ENCODE measurements at places on chromosomes 16 and 17.
A peak's percentile ranks its signal among the peaks of the same experiment; 100 is the strongest.

DNA sequence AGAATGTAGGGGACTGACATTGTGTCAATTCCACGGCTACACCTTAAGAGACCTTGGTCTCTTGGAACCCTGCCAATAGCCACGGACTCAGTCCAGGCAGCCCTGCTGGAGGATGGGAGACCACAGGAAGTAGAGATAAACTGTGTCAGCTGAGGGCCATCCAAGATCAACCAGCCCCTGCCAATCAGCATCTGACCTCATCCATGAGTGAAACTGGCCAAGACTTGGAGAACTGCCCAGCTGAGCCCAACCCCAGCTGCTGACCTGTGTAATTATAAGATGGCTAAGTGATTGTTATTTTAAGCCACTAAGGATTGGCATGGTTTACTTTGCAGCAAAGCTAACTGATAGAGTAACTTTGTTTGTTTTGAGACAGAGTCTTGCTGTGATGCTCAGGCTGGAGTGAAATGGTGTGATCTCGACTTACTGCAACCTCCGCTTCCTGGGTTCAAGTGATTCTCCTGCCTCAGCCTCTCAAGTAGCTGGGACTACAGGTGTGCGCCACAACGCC, 13.3 kb upstream of the YWHAE start:
- DNase-seq: no peak

DNA sequence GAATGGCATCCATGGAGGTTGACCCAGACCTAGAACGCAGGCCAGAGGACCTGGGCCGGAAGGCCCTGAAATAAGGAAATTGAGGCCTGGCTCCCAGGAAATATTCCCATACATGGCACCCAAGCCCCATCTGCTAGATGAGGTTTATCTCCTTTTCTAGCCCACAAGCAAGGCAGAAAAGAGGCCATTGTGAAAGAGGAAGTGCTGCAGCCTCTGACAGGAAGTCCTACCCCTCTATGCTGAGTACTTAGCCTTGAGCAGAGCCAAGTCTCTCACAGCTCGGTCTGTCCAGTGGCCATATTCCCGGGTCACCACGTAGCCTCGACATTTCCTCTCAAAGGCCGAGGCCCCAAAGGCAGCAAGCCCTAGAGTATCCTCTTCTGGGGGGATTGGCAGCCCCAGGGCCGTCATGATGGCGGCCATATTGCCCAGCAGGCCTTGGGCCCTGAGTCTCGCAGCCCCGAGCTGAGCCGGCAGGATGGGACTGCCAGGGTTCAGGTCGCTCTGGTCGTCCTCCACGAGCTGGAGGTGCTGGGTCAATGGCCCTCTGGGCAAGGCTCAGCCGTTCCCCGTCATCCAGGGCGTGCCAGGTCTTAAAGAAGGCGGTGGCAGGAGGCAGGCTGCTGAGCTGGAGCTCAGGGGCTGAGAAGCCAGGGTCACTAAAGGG, 7.8 kb downstream of the CTF1 start:
- no peak for DNase-seq

- DNase-seq: peak; percentile 44
Observed at GRCh38 chr16:57092786-57093411, 516 bp downstream of the CPNE2 start.

DNA sequence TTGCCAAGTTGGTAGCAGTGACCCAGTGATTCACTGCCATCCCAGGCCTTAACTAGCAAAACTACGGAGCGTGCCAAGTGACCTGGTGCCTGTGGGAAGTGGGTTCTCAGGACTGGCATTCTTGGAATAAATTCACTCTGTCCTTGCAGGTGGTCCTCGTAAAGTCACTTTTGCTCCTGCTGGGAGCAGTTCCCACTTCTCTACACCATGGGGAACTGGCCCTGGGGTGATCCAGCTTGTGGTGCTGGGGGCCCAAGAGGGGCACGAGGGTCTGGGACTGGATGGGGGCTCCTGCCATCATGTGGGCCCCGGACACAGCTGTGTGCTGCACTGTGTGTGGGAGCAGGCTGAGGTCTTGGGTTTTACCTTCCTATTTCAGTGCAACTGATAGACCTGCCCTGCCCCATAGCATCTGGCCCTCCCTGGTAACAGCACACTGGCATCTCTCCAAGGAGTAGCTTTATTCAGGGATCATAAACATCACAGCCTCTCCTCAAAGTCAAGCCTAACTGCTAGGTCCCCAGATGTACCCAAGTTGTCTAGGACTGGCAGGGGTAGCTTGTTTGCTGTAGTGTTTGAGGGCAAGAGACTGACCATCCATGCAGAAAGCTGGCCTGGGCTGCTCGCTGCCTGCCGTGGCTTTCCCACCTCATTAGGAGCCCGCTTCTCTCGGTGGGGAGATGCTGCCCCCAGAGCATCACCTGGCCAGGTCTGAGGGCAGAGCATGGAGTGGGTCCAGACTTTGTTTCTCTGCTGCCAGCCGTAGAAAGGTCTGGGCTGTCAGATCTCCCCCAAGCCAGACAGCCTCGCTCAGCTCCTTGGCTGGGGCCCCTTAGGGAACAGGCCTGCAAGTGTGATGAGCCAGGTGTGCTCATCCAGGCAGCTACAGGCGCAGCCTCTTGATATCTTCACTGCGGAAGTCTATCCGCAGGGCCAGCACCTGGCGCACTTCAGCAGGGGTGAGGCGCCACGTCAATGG, 26.0 kb downstream of the FCSK start:
- no peak for DNase-seq

GRCh38 chr16:87092958-87093357, 224.2 kb downstream of the C16orf95 start:
- DNase-seq: no peak

DNA sequence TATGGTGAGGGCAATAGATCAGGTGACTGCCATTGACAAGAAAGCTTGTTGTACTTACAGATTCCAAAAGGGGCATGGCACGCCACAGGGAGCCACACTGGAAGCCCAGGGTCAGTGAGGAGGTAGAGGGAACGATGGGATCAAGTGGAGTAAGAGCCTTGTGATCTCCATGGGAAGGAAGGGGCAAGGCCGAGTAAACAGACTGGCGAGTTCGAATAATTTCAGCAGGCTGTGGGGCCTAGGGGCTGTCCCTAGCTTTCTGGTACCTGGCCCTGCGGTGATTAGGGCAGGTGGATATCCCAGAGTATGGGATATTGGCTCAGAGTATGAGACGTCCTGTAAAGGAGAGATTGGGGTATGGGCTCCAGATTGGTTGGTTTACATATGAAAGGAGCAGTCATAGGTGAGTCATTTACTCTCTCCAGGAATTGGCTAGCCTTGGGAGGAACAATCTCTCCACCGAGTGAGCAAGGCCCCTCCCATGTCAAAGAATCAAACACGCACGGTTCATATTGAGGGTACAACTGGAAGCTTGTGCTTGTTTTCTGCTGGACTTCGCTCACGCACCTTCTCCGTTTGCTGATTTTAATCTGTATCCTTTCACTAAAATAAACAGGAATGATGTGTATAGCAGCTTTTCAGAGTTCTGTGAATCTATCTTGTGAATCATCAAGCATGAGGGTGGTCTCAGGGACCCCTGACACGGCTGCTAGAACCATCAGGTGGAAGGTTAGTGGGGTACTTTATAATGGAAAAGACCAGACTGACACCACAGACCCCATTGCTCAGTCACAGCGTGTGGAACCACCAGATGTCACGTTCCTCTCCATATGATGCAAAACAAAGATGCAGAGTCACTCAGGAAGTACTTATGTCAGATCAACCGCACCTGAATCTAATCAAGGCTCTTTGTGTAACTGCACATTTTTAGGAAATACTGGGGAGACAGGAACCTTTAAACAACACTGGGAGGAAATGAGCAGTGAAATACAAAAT, 27.9 kb downstream of the GABARAPL2 start:
- DNase-seq: no peak

DNA sequence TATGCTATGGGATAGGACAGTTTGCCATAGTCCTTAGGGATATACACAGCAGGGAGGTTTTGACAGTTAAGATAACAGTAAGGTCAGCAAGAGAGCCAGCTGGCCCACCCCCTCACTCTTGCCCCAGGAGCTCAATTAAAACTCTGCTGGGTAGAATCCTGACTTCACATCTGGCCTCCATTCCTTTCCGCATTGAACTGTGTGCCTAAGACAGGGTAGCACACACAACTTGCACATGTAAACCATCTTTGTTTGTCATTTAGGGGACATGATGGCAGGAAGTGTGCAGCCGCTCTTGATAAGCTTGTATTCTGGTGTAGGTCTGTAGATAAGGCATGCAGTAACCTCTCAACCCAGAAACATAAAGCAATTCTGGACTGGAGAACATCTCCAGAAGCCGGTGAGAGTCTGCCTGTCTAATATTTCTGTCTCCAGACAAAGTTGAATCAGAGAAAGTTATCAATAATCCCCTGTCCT, 5.2 kb downstream of the MINK1 start:
- DNase-seq: no peak

DNA sequence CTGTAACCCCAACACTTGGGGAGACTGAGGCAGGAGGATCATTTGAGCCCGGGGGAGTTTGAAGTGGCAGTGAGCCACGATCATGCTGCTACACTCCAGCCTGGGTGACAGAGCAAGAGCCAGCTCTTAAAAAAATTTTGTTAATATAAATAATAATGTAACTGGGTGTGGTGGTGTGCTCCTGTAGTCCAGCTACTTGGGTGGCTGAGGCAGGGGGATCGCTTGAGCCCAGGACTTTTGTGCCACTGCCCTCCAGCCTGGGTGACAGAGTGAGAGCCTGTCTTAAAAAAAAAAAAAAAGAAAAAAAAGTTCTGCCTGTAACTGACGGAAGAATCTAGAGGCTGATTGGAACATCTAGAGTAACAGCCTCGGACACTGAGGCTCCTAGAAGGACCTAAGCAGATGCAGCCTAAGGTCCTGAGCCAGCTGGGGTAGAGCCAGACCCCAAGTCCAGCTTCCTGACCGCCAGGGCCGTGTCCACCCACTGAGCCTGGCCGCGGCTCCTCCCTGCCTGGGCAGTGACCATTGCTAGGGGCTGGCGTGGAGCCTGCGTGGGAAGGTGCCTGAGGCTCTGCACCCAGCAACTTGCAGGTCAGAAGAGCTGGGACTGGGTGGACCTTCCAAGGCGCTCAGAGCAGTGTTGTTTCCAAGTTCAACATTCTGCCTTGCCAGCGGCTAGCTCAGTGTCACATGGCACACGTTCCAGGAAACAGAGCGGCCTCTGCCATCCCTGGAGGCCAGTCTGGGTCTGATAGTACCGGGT, 209.4 kb upstream of the CIBAR2 start:
- no peak for DNase-seq

- peak; percentile 65 for DNase-seq
Observed at GRCh38 chr17:50865060-50865867, 890 bp downstream of the TOB1 start.
